ENCODE measurements at places on chromosomes 16 and 17. TPM values are rescaled to one million over a fixed set of nuclear protein-coding genes. Genes with fewer than 3 reads are reported as not detected.

- no peak for DNase-seq
Observed at GRCh38 chr17:27494192-27495091, 38.2 kb downstream of the KSR1 start.

- DNase-seq: no peak
Observed at GRCh38 chr16:86718118-86718517, 139.8 kb downstream of the FOXL1 start.

Gene DLX3
- total RNA-seq: not detected

Gene CDH8
- 69.0 TPM for total RNA-seq

Gene CCL3
- total RNA-seq: not detected

Gene SEC14L5
- 48.9 TPM for total RNA-seq

Gene BAHCC1
- 37.6 TPM for total RNA-seq
